ENCODE measurements at places on chromosomes 4 and X. TPM values are rescaled to one million over a fixed set of nuclear protein-coding genes. Genes with fewer than 3 reads are reported as not detected.
A peak's percentile ranks its signal among the peaks of the same experiment; 100 is the strongest.

DNA sequence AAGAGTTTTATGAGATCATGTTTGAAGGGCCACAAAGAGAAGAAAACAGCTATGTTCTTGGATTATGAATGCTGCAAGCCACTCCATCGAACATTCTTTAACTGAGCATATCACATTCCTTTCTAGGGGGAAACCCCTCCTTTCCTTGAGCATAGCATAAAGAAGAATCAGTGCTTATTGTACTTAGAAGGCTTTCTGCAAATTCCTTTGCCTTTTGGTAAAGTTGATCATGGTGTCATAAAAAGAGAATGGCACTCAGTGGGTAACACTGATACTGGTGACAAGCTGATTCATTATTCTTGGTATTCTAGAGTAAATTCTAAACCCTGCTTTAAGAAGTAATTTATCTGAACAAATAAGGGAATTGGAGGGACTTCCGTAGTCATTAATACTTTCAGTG lies 88.5 kb upstream of the GPR34 start:
- no peak for DNase-seq
- no peaks in the 10 kb centered on the region for H3K4me1 ChIP-seq
- no peak overlapping the region for H3K27ac ChIP-seq
- no peak overlapping the region for H3K4me3 ChIP-seq
- H3K27me3 ChIP-seq, result peaks cover 53% of the 10 kb centered on the region

GRCh38 chr4:155011163-155011780 lies 197.2 kb upstream of the NPY2R start:
- H3K27ac ChIP-seq, result no peak overlapping the region
- no peaks in the 10 kb centered on the region for H3K4me1 ChIP-seq
- no peak overlapping the region for H3K4me3 ChIP-seq
- no peaks in the 10 kb centered on the region for H3K36me3 ChIP-seq
- DNase-seq, result no peak

GRCh38 chrX:3674881-3675280 lies 38.6 kb downstream of the PRKX start:
- DNase-seq, result no peak
- H3K4me1 ChIP-seq, result peaks cover 15% of the 10 kb centered on the region
- no peak overlapping the region for H3K27ac ChIP-seq
- no peak overlapping the region for H3K4me3 ChIP-seq
- no peaks in the 10 kb centered on the region for H3K27me3 ChIP-seq

DNA sequence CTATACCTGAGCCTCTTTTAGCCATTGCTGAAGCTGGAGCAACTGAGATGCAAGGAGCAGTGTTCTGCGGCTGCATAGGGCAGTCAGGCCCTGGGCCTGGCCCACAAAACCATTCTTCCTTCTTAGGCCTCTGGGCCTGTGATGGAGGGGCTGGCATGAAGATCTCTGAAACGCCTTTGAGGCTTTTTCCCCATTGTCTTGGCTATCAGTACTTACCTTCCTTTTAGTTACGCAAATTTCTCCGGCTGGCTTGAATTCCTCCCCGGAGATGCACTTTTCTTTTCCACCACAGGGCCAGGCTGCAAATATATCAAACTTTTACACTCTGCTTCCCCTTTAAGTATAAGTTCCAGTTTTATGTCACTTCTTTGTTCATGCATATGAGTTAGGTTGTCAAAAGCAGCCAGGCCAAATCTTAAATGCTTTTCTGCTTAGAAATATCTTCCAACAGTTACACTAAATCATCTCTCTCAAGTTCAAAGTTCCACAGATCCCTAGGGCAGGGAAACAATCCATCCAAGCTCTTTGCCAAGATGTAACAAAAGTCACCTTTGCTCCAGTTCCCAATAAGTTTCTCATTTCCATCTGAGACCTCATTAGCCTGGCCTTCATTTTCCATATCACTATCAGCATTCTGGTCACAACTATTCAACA lies 194.4 kb upstream of the PCDH7 start:
- no peaks in the 10 kb centered on the region for H3K4me1 ChIP-seq
- H3K27ac ChIP-seq, result no peak overlapping the region
- no peaks in the 10 kb centered on the region for H3K27me3 ChIP-seq
- DNase-seq, result no peak
- no peak overlapping the region for H3K4me3 ChIP-seq

GRCh38 chr4:128288689-128289106 lies 1.1 kb upstream of the PGRMC2 start:
- H3K4me3 ChIP-seq, result peak overlapping the region; percentile 77
- H3K27me3 ChIP-seq, result no peaks in the 10 kb centered on the region
- DNase-seq, result peak; percentile 54
- peak overlapping the region; percentile 83 for H3K27ac ChIP-seq
- H3K36me3 ChIP-seq, result peaks cover 5% of the 10 kb centered on the region

DNA sequence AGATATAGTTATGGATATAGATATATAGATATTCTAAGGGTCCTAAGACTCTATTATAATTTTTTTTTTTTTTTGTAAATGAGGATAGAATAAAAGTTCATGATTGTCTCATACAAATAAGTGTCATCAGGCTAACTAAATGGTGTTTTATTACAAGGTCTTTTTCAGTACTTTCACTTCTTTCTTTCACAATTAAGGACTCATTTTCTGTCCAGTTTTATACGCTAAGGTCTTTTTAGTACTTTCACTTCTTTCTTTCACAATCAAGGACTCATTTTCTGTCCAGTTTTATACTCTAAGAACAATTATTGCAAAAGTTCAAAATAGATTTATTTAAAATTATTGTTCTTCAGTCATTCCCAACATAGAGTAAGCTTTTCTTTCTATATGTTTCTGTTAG lies 32.7 kb downstream of the RUFY3 start:
- DNase-seq, result no peak
- no peaks in the 10 kb centered on the region for H3K27me3 ChIP-seq
- H3K4me3 ChIP-seq, result no peak overlapping the region
- H3K27ac ChIP-seq, result no peak overlapping the region

GRCh38 chrX:77749695-77750094 lies 36.3 kb downstream of the ATRX start:
- H3K4me3 ChIP-seq, result no peak overlapping the region
- H3K27ac ChIP-seq, result no peak overlapping the region
- no peaks in the 10 kb centered on the region for H3K27me3 ChIP-seq
- H3K4me1 ChIP-seq, result no peaks in the 10 kb centered on the region

GRCh38 chr4:160592258-160592657 lies 1489.4 kb downstream of the RAPGEF2 start:
- H3K36me3 ChIP-seq, result no peaks in the 10 kb centered on the region
- H3K4me1 ChIP-seq, result no peaks in the 10 kb centered on the region
- no peak for DNase-seq

DNA sequence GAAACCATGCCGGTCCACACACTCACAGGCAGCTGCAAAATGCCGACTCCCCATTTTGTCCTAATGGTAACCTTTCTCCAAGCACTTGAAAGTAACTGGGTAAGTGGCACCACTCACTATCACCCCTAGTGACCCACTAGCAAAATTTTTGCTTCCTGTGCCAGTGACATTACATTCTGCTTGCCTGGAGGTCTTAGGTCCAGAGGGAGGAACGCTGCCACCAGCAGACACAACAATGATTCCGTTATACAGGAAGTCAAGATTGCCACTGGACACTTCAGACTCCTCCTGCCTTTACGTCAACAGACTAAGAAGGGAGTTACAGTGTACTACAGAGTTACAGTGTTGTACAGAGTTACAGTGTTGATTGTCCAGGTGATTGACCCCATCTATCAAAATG lies 11.8 kb upstream of the TMEM192 start:
- H3K4me1 ChIP-seq, result no peaks in the 10 kb centered on the region
- no peaks in the 10 kb centered on the region for H3K36me3 ChIP-seq
- DNase-seq, result no peak
- H3K27me3 ChIP-seq, result no peaks in the 10 kb centered on the region

DNA sequence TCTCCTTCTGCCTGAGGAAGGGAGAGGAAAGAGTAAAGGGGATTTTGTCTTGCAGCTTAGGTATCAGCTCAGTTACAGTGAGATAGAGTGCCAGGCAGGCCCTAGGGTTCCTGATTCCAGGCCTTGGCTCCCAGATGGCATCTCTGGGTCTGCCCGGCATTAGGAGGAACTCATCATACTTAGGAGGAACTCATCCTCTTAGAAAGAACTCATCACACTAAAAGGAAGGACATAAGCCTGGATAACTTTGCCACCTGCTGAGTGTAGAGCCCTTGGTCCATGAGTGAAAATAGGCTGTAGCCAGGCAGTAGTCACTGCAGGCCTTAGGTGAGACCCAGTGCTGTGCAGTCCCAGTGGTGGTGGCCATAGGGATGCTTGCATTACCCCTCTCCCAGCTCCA lies 367.1 kb downstream of the PACRGL start:
- no peaks in the 10 kb centered on the region for H3K4me1 ChIP-seq
- H3K36me3 ChIP-seq, result no peaks in the 10 kb centered on the region
- no peak overlapping the region for H3K4me3 ChIP-seq
- H3K27me3 ChIP-seq, result no peaks in the 10 kb centered on the region
- no peak for DNase-seq
- H3K27ac ChIP-seq, result no peak overlapping the region

- peaks cover 7% of the 10 kb centered on the region for H3K4me1 ChIP-seq
- no peak overlapping the region for H3K4me3 ChIP-seq
Measured at GRCh38 chr4:87884976-87885549, 52.3 kb downstream of the MEPE start.

DNA sequence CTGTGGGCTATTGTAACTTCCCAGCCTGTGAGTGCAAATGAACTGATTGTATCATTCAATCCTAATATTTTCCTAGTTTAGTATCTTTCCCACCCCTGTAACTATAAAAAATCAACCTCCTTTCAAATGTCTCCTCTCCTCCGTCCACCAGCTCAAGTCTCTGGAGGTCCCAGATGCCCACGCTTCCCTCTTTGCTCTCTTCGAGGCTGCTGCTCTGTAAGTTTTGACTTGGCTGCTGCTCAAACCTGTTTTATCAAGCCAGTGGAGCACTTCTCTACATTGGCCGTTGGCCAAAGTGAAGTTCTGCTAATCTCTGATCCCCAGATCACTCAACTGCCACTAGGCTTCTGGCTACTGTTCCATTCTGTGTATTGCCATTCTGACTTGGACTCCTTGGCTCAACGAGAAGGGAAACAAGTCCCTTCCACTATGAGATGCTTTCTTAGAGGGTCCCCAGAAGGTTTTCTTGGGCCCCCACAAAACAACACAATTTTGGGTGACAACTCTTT lies 60.7 kb upstream of the RAPGEF2 start:
- no peaks in the 10 kb centered on the region for H3K27me3 ChIP-seq
- no peaks in the 10 kb centered on the region for H3K36me3 ChIP-seq
- no peak overlapping the region for H3K4me3 ChIP-seq

DNA sequence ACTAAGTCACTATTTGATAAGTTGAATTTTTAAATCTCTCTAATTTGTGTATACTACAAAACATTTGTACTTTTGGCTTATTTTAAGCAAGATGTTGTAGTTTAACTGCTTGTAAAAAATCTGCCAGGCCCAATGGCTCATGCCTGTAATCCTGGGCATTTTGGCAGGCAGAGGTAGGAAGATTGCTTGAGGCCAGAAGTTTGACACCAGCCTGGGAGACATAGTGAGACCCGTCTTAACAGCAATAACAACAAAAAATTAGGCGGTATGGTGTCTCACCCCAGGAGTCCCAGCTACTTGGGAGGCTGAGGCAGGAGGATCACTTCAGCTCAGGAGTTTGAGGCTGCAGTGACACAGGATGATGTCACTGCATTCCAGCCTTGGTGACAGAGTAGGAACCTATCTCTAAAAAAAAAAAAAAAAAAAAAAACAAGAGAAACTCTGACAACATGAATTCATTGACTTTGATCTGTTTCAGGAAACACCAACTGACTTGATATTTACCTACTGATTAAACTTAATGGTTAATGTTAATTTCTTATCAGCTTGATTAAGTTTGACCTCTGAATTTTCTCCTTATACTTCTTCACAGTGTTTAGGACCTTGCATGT lies 8.9 kb downstream of the FHIP1A start:
- peaks cover 6% of the 10 kb centered on the region for H3K36me3 ChIP-seq
- peak overlapping the region; percentile 89 for H3K27ac ChIP-seq
- H3K4me1 ChIP-seq, result peaks cover 46% of the 10 kb centered on the region
- peak overlapping the region; percentile 8 for H3K4me3 ChIP-seq
- no peaks in the 10 kb centered on the region for H3K27me3 ChIP-seq

TRPC5OS gene
- total RNA-seq, result not detected

PNMA6A gene
- not detected for total RNA-seq

CYSLTR1 gene
- 0.16 TPM for total RNA-seq

HELT gene
- total RNA-seq, result not detected
